ENCODE measurements at places on chromosomes 6 and 20.
A peak's percentile ranks its signal among the peaks of the same experiment; 100 is the strongest.

DNA sequence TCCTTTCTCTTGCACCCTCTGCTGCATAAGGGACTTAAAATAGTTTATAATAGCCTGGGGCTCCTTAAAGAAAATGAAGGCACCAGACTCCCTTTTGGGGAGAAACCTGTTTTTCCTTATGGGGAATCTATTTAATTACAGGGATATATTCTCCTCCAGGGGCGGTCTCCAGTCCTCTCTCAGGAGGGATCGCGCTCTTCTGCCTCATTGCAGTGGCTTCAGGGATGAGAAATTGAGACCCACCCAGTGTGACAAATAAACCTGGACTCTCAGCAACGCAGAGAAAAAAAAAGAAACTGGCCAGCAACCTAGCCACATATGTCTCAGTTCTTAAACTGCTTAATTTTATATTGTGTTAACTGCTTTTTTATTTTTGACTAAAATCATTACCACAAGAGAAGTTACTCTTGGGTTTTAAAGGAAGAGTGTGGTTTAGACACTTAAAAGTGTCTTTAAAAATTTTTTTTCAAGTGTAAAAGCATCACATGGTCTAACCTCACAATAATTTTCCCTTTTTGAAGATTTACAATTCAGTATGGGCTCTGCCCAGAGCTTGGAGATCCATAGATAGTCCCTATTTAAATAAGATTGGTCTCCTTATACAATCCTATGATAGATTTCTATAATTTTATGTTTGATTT is 11.7 kb upstream of the GOPC start:
- no peak for DNase-seq

DNA sequence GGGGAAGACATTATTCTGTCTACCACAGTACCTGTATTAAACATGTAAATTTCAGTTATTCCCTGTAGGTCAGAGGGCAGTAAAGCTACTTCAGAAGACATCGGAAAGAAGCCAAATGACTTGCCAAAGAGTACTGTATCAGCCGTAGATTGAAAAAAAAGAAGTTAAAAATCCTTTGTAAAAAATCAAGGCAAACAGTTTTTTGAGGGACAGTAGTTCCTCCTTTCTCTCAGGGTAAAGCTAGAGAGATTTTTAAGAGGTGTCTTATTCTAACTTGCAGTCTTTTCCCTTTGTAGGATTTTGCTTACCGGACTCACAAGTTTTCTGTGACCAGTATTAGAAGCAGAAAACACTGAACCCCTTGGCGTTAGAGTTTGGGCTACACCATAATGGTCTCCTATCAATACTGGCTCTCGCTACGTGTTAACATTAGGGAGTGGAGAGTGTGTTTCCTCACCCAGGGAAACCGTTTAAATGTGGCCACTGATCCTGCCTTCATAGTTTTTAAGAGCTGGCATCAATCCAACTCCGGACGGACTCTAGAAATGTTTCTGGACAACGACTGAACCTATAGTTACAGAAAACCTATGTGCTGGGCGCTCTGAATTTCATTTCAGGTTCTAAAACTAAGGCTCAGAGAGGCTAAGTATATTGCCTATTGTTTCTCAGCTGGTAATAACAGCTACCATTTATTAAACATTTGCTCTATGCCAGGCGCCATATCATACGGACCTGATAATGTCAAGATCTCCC is 1.3 kb upstream of the ASXL1 start:
- peak; percentile 15 for DNase-seq

- DNase-seq = no peak
Observed at GRCh38 chr6:109241199-109241598, 141.1 kb downstream of the CD164 start.

DNA sequence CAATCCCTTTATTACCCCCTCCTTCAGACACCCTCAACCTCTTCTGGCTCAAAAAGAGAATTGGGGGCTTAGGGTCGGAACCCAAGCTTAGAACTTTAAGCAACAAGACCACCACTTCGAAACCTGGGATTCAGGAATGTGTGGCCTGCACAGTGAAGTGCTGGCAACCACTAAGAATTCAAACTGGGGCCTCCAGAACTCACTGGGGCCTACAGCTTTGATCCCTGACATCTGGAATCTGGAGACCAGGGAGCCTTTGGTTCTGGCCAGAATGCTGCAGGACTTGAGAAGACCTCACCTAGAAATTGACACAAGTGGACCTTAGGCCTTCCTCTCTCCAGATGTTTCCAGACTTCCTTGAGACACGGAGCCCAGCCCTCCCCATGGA is 2.2 kb downstream of the TNF start:
- no peak for DNase-seq

- no peak for DNase-seq
Observed at GRCh38 chr6:152091201-152091600, 283.7 kb downstream of the ESR1 start.

DNA sequence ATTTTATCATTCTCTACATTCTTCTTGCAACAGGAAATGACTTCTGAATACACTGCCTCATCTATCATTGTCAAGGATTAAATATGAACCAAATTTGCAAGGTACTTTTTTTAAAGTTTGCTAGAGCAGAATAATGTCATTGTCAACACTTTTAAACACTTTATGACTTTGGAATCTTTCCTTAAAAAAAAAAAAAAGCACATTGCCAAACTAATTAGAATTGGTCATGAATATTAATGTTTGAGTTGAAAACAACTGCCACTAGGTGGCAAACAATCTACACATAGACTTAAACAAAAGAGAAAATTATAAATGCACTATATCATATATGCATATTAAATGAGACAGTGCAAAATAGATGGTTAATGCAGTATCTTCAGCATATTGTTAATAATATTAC is 32.5 kb upstream of the TMEM244 start:
- peak; percentile 6 for DNase-seq

- DNase-seq = no peak
Observed at GRCh38 chr6:140874066-140874465, 1258.7 kb upstream of the GJE1 start.

Measured in midbrain (tissue), 1 donor.